ENCODE measurements at places on chromosomes 5 and 9. TPM values are rescaled to one million over a fixed set of nuclear protein-coding genes. Genes with fewer than 3 reads are reported as not detected.

MAT2B gene
- 41.9 TPM for total RNA-seq

IL3 gene
- total RNA-seq = not detected

INSL4 gene
- total RNA-seq = not detected

GDA gene
- total RNA-seq = not detected

SYK gene
- 36.1 TPM for total RNA-seq

CCDC192 gene
- not detected for total RNA-seq

PFN3 gene
- total RNA-seq = not detected

FBLL1 gene
- total RNA-seq = not detected

ALDOB gene
- total RNA-seq = not detected

HCN1 gene
- total RNA-seq = not detected

SLCO4C1 gene
- 1.1 TPM for total RNA-seq

BBLN gene
- total RNA-seq = 118 TPM

DNAH5 gene
- total RNA-seq = 0.19 TPM

PCDHGA3 gene
- 2.3 TPM for total RNA-seq

DNM1 gene
- 60.5 TPM for total RNA-seq

ZFR gene
- total RNA-seq = 76.4 TPM
